Fibroblast of the aortic adventitia (primary cell): ENCODE measurements at places on chromosomes 11 and 22.

DNA sequence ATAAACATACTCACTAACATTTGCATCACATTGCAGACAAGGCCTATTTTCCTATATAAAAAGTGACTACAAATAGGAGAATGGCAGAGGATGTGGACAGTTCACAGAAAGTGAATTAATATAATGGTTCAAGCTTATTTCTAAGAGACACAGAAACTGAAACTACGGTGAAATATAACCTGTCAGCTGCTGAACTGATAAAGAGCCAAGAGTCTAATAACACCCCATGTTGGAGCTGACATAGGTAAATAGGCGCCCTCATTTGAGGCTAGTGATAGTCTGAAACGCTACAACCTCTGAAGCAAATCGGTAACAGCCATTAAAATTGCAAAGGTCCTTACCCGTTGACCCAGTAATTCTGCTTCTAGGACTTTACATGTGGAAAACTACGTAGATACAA is 14.0 kb downstream of the AP1B1 start:
- no peak for DNase-seq

DNA sequence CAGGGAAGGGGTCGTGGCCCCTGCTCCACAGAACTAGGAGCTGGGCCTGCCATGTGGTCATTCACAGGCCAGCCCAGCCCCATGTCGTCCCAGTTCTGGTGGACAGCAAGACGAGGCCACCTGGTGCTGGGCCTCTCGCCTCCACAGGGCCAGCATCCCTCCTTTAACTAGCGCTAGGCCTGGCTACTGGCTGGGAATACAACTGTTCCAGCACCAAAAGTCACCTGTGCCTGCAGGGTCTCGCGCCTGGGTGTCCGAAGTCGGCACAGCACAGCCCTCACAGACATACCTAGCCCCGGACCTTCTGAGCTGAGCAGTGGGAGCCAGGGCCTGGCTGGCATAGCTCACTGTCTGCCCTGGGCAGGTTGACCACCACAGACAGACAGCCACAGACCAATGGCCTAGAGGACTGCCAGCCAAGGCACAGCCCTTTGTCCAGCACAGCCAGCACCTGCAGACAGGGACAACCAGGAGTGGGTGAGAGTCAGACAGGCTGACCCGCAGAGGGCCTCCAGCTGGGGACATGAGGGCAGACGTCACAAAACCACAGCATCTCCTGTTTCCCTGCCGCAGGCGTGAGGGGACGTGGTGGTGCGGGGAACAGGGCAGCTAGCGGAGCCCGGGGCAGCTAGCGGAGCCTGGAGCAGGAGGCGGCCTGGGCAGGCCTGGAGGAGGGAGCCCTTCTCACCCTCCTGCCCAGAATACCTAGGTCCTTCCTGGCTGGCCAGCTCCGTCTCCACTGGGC is 27.2 kb upstream of the TH start:
- DNase-seq = no peak

- DNase-seq = no peak
These were observed 704.2 kb upstream of the TENM4 start for GRCh38 chr11:80144897-80145594.

DNA sequence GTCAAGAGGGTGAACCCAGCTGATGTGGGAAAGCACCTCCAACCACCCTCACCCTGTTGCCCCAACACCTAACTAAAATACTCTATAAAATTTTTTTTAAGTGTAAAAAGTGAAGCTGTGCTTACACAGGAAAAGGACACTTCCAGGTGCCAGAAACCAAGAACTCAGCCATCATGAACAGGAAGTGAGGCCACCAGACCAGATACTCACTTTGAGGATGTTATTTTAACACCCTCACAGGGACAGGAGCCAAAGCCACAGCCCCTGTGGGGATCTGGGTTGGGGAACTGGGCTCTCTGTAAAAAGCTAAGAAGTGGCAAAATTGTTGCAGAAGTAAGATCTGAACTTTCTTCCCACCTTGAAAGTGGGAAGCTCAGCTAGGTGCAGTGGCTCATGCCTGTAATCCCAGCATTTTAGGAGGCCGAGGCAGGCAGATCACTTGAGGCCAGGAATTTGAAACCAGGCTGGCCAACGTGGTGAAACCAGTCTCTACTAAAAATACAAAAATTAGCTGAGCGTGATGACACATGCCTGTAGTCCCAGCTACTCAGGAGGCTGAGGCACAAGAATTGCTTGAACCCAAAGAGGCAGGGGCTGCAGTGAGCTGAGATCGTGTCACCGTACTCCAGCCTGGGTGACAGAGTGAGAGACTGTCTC is 3.8 kb downstream of the RSPH14 start:
- no peak for DNase-seq

DNA sequence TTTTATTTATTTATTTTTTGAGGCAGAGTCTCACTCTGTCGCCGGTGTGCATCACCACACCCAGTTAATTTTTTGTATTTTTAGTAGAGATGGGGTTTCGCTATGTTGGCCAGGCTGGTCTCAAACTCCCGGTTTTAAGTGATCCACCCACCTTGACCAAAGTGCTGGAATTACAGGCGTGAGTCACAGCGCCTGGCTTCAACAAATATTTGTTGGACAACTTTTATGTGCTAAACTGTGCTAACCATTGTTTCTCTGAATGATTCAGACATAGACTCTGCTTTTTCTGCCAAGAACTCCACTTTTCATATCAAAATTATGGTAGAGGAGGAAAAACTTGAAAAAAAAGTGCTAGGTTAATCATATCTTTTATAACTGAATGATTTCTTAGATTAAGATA is 36.3 kb downstream of the MMP7 start:
- peak; percentile 91 for DNase-seq

GRCh38 chr11:125995313-125995712 is 49.5 kb downstream of the VSIG10L2 start:
- DNase-seq = no peak

DNA sequence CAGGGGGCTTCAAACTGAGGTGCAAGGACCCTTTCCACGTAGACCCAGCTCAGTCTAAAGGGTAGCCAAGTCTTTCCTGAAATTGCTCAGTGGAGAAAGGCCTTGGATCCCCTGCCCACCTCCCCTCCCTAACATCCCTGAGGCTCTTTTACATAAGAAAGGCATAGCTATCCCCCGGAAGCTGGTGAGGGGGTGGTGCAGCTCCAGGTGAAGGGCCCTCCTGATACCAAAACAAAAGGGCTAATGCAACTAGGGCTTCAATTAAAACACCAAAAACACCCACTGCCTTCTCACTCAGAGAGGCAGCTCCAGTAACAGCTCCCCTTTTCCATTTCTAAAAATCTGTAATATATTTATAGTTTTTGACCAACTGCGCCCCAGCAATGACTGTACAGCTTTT is 5.8 kb downstream of the SHANK2 start:
- no peak for DNase-seq

DNA sequence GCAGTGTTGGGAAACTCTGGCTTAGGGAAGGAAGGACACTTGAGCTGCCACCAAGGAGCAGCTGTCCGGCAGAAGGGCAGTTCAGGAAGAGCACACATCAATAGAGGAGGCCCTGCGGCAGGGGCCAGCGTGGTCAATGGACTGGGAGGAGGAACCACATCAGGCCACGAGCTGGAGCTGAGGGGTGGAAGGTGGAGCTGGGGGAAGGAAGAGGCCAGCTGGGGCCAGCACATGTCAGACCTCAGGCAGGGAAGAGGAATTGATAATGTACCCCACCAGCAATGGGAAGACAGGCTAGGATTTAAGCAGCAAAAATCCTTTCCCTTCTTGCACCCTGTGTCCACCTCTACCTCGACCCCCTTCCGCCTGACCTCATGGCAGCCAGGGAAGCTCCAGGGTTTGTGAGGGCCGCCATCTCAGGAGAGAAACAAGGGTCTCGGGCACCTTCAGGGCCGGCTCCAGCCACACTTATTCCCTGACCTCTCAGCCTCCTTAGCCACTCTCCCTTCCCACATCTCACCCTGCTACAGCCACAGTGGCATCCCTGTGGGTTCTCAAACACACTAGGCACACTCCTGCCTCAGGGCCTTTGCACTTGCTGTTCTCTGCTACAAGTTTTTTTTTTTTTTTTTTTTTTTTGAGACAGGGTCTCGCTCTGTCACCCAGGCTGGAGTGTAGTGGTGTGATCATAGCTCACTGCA is 157.8 kb upstream of the GRK3 start:
- DNase-seq = no peak

DNA sequence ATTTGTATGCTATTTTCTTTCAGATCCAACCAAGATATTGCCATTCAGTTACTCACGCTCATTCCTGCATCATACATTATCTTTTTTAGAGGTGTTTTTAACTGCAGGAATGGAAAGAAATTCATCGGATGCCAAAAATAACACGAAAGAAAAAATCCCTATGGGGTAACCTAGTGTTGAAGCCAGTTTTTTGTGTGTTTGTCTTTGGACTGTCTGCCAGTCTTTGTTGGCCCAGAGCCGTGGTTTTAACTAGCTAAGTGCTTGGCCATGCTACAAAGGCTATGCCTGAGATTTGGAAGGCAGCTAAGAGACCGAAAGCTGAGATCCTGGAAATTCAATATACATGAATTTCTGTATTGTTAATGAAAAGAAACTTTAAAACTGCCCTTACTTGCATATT is 309.8 kb upstream of the CNTN5 start:
- DNase-seq = no peak

DNA sequence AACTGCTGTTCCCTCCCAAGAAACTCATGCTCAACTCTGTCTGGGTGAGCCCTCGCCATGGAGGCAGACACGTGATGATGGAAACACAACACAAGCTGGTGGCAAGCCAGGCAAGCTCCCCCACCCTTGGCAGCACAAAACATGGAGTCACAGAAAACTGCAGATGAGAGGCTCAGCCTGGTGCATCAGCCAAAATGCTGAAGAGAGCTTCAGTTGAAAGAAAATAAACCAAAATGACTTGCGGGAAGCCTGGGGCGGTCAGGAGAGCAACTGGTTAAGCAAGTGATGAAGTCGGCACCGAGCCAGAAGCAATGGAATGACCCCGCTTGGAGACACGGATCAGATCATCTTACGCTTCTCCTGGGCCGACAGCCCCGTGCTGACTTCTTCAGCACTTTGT is 68.3 kb downstream of the C11orf58 start:
- peak; percentile 38 for DNase-seq

- peak; percentile 92 for DNase-seq
These were observed 8.3 kb upstream of the MMP1 start for GRCh38 chr11:102806296-102806695.
